Kidney (tissue), 22 donors: ENCODE measurements at places on chromosomes 11 and 22.

- DNase-seq, result no peak
Measured at GRCh38 chr11:10275714-10276113, 18.3 kb downstream of the SBF2 start.

- DNase-seq, result peak; percentile 51
Measured at GRCh38 chr11:12185914-12186313, 75.5 kb downstream of the MICAL2 start.

DNA sequence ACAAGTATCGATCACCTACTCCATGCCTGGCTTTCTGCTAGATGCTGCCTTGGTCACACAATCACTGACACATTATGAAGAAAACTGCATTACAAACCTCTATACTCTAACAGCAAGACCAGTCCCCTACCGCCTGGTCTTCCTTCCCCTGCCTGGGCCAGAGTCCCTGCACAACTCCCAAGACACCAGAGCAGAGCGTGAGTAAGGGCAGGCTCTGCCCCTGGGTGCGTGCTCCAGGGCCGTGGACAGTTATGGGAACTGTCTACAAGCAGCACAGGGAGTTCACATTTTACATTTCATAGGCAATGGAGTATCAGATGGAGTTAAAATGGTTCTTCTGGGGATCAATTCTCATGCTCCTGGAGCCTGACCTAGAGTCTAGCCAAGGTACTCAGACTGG lies 6.5 kb downstream of the FZD4 start:
- DNase-seq, result no peak

GRCh38 chr11:32478277-32478731 lies 43.0 kb upstream of the WT1 start:
- DNase-seq, result no peak

DNA sequence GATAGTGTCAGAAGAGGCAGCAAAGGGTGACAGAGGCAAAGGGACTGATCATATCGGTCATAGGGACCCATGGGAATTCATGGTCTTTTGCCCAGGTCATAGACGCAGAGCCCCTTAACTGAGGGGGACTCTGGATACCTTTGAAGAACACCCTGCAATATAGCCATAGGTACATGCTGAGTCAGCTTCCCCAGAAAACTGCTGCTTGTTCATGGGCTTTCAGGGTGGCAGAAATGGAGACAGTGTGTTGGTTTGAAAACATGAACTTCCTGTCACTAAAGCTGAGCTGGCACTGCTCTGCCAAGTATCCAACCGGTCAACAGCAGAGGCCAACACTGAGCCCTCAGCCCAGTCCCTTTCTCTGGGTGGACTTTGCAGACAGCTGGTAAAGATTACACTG lies 114.2 kb downstream of the EFCAB6 start:
- DNase-seq, result no peak

DNA sequence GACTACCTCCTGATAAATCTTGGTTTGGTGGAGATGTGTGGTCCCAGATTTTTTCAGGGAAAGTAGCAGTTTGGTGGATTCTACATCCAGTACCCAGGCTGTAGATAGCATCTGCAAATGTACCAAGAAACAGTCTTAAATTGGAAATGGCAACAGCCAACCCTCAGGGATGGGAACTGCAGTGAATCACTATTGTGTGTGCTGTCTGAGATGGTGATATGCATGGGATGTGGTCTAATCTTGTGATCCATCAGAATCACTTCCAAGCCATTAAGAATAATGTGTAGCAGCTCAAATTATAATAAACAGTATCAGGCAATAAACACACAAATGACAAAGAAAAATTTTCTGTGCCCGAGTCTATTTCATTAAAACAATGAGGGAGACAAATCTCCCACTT lies 3.4 kb downstream of the OLFML1 start:
- no peak for DNase-seq

DNA sequence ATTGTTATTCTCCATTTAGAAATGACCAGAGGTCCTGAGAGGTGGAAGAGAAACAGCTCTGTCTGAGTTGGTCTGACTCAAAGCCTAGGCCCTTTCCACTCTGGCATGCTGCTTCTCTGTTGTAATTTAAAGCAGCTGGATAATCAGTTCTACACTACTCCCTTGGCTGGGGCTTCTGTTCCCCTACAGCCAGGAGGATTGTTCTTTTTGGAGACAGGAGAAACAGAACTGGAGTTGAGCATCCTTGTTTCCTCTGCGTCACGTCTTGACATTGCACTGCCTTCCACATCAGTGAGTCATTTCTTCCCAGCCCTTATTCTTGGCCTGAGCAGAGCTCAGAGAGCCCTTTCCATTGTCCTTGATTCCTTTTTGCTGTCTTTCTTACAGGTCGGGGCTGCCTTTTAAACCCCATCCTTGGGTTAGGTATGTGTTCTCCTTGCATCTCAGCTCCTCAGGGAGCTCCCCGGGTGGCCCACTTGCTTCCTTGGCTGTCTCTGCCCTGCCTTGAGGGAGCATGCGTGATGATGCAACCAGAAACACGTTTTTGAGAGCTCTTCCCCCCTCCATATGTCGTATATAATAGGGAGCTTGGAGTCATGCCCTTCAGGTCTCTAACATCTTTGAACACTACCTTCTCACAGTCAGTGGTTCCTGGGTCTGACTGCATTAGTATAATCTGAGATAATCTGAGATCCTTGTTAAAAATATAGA lies 35.7 kb downstream of the CYB5R2 start:
- DNase-seq, result no peak

DNA sequence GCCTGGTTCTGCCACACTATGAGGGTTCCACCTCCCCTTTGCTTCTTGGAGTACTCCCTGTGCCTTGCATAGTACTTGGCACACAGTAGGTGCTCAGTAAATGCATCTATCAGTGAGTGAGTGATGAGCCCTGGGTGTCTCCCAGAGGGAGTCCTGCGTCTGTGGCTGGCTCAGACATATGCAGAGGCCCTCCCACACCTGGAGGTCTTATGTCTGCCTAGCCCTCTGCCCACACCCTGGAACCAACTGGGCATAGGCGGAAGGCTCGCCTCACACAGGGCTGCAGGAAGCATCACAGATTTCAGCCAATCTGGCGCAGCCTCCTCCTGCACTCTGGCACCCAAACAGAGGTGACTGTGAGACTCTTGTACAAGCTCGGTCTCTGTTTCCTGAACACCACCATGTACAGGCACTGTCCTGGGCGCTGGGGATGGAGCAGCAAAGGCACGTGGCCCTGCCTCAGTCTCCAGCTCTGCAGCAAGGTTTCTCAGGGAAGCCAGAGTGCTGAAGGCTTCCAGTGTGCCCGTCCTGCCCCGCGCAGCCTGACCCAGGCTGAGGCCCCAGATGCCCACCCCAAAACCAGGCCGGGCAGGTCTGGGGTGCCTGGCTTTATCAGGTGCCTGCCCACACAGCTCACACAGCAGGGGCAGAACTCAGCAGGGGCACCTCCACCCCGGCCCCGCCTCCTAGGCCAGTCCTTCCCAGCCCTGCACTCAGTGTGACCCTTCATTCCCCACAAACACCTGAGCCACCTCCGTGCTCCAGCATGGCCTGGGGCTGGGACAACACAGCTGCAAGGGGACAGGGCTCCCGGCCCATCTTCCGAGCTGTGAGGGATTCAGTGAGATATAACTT lies 26.7 kb downstream of the FLRT1 start:
- no peak for DNase-seq

GRCh38 chr22:20094197-20094807 lies 14.3 kb downstream of the DGCR8 start:
- DNase-seq, result no peak

GRCh38 chr11:122656073-122656630 lies 630 bp downstream of the UBASH3B start:
- DNase-seq, result peak; percentile 83

DNA sequence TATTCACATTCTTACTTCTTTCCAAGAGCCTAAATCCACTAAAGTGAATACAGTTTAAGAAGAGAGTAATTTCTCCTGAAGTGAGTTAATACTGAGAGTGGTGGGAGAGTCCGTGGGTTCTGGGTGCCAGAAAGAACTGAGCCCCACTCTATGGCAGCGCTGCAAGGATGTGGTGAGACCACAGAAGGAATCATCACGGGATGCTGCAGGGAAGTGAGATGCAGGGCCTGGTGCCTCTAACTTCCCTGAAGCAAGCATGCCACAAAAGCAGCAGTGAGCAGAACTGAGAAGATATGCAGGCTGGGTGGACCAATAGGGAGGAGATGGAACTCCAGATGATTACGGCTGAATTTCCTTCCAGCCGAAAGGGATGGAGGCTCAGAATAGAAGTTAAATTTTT lies 5.0 kb upstream of the MMP12 start:
- no peak for DNase-seq

DNA sequence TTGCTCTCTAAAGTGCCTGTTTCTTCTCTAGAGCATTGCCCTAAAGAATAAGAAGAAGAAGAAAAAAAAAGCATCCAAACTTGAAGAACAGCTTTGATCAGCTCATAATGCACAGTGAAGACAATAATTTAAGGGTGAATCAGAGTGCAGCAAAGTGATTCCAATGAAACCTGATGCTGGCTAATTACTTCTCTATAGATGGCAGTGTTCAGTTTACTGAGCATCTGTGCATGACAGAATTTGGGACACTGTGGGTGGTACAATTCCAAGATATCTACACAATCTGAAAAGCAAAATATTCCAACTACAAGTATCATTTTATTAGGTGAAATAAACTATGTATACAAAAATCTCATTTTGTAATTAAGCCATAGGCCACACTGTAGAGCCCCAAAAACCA lies 450.5 kb upstream of the CCDC90B start:
- DNase-seq, result no peak

GRCh38 chr22:38924347-38924952 lies 33.0 kb upstream of the APOBEC3A start:
- no peak for DNase-seq

DNA sequence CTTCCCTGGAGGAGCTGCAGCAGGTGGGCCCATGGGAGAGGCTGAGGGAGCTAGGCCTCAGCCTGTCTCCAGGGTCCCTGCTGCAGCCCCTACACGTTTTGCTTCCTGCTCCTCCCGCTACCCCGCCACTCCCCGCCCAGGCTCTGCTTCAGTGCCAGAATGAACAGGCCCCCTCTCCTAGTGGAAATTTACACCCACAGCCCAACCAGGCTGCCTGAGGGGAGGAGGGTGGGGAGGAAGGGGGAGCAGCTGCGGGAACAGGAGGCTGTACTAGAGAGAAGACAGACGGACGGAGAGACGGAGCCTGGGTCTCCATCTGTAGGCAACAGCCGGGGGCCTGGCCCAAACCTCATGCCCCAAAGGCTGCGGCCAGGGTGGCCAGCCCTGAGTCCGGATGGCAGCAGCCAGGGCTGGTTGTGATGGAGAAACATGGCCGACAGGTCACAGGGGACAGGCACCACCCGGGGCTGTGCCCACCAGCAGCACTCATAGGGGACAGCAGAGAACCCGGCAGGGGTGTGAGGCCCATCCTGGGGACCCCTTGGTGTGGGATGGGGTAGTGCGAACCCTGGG lies 20.6 kb downstream of the FLRT1 start:
- no peak for DNase-seq

- DNase-seq, result no peak
Measured at GRCh38 chr11:32444186-32444585, 8.8 kb upstream of the WT1 start.

DNA sequence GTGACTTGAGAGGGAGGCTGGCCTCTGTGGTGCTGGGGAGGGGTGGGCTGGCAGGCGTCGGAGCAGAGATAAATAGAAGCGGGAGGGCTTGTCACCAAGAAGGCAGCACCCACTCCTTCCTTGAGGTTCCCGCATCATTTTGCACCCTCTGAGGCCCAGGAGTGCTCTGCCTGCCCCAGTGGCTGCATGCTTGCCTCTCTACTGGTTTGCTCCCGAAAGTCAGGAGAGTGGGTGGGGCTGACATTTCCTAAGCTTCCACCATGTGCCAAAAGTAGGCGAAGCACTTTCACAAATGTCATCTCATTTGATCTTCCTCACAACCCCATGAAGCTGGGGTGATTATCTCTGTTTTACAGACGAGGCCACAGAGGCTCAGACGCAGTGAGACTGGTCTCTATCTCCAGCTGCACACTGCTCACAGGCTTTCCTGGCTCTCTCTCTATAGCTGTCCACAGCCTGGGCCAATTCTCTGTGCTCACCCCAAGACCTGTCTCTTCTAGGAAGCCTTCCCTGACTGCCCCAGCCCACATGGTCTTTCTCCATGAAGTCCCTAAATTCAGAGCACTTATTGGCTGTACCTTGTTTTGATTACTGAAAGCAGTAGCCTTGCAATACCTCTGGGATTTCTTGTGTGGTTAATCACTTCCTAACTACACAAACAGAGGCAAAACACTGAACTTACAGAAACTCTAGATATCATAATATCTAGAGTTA lies 2.6 kb upstream of the UCP3 start:
- DNase-seq, result no peak

DNA sequence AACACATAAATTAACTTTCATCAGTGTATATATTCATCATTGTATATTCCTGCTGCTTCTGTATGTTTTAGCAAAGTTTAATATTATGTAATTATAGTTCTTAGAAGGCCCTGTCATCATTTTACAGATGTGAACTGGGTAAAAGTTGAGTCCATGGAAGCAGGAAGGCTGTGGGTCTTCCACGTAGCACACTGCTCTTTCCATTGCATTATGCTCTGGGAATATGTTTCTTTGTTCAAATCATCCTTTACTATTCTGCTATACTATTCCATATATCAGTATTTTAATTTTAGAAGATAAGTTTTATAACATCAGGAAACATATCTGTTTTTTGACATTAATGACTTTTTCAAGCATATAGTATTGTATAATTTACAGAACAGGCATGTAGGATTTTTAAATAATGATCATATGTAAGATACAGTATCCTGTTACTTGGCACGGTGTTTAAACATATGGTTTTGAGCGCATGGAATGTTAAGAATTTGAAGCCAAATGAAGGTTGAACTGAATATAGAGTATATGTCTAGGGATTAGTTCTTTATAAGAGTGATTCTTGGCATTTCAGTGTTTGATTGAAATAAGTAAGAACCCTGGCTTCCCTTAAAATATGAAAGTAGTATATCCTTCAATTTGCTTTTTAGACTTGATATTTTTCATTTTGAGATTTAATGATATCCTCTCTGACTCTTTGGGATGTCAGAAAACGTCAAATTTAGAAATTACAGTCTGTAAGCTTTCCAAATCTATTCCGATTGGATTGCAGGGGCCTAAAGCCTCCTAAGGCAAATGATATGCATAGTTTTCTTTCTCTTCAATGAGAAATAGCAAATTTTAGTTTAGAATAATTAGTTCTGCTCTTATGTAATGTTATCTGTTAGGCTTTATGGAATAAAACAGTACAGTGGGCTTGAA lies 8.6 kb downstream of the CCDC81 start:
- no peak for DNase-seq

GRCh38 chr11:80297858-80298632 lies 857.2 kb upstream of the TENM4 start:
- DNase-seq, result no peak

- no peak for DNase-seq
Measured at GRCh38 chr11:93517041-93517440, 26.1 kb downstream of the SMCO4 start.

GRCh38 chr11:4039011-4039410 lies 55.6 kb upstream of the RRM1 start:
- DNase-seq, result no peak

GRCh38 chr11:69211920-69212797 lies 56.4 kb downstream of the SMIM38 start:
- peak; percentile 19 for DNase-seq
